Activated CD4-positive, alpha-beta T cell treated with anti-CD3 and anti-CD28 coated beads, Interleukin-2, amount 10 ng/mL, durations not matched to agents 24 days and 14 days (primary cell): ENCODE measurements at places on chromosomes 11 and 22. TPM values are rescaled to one million over a fixed set of nuclear protein-coding genes. Genes with fewer than 3 reads are reported as not detected.
A peak's percentile ranks its signal among the peaks of the same experiment; 100 is the strongest.

GRCh38 chr22:28750471-28750881 lies 8.6 kb downstream of the HSCB start:
- peaks cover 43% of the 10 kb centered on the region for H3K36me3 ChIP-seq
- H3K27me3 ChIP-seq, result no peaks in the 10 kb centered on the region
- DNase-seq, result no peak
- peaks cover 9% of the 10 kb centered on the region for H3K4me1 ChIP-seq

DNA sequence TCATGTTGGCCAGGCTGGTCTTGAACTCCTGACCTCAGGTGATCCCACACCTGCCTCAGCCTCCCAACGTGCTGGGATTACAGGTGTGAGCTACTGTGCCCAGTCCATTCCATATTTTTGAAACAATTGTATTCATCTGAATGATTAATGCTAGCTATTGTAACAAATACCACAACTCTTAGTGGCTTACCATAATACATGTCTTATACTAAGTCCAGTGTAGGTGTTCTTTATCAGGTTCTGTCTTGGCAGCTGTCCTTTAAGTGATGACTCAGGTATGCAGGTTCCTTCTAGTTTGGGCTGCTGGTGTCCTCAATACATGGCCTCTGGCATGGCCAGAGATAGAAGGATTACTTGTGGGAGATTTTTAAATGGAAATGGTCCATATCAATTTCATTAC lies 39.0 kb downstream of the UVRAG start:
- DNase-seq, result no peak
- H3K27me3 ChIP-seq, result no peaks in the 10 kb centered on the region
- peaks cover 20% of the 10 kb centered on the region for H3K4me1 ChIP-seq
- H3K27ac ChIP-seq, result no peak overlapping the region
- H3K4me3 ChIP-seq, result no peak overlapping the region
- H3K36me3 ChIP-seq, result peaks cover 9% of the 10 kb centered on the region

GRCh38 chr22:42331014-42331413 lies 60.6 kb upstream of the TCF20 start:
- H3K4me3 ChIP-seq, result no peak overlapping the region
- no peak overlapping the region for H3K27ac ChIP-seq
- H3K36me3 ChIP-seq, result no peaks in the 10 kb centered on the region
- no peak for DNase-seq
- peaks cover 2% of the 10 kb centered on the region for H3K27me3 ChIP-seq

The RFPL2 gene
- total RNA-seq, result not detected in 2 replicates

DNA sequence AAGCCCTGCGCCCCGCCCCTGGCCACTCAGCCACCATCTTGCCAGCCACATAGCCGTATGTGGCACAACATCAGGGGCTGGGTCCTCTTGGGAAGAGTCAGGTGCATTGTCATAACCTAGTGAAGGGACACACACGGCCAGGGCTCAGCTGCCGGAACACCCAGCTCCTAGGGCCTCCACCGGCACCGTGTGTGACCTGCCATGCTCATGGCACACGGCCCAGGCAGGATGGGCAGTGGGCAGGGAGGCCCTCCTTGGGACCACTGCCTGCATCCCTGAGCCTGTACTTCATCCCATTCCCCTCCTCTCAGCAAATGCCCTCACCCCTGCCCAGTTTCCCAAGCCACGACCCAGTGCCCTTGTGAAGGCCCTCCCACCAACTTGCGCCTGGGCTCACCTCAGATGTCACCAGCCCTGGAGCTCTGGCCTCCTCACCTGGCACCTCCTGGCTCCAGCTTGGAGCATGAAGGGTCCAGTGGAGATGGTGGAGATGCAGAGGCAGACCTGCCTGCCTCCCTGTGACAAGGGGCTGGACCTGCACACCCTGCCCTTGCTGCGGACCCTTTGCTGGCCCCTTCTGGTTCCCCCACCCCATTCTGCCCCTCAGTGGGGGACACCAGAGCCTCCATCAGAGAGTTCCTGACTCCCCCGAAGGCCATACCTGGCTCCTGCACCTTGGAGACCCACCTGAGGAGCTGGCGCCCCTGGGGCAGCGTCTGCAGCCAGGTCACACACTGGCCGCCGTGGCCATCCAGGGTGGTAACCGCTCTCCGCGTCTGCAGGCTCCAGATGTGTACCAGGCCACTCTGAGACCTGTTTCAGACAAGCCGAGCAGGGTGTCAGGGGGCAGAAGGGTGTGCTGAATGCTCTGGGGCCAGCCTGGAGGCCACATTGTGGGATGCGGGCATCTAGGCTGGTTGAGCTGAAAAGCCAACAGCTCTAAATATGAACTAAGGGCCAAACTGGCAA lies 34.5 kb downstream of the GNB1L start:
- H3K27ac ChIP-seq, result no peak overlapping the region
- DNase-seq, result no peak
- H3K4me1 ChIP-seq, result no peaks in the 10 kb centered on the region
- H3K27me3 ChIP-seq, result no peaks in the 10 kb centered on the region

GRCh38 chr22:48507171-48507570 lies 1320.5 kb downstream of the BRD1 start:
- H3K27me3 ChIP-seq, result no peaks in the 10 kb centered on the region
- H3K4me3 ChIP-seq, result no peak overlapping the region
- H3K36me3 ChIP-seq, result no peaks in the 10 kb centered on the region
- no peaks in the 10 kb centered on the region for H3K4me1 ChIP-seq
- H3K27ac ChIP-seq, result no peak overlapping the region
- no peak for DNase-seq

- no peaks in the 10 kb centered on the region for H3K4me1 ChIP-seq
- DNase-seq, result no peak
- H3K27me3 ChIP-seq, result peaks cover 43% of the 10 kb centered on the region
- H3K27ac ChIP-seq, result no peak overlapping the region
- no peak overlapping the region for H3K4me3 ChIP-seq
Observed at GRCh38 chr11:1548221-1549070, 23.6 kb downstream of the DUSP8 start.

DNA sequence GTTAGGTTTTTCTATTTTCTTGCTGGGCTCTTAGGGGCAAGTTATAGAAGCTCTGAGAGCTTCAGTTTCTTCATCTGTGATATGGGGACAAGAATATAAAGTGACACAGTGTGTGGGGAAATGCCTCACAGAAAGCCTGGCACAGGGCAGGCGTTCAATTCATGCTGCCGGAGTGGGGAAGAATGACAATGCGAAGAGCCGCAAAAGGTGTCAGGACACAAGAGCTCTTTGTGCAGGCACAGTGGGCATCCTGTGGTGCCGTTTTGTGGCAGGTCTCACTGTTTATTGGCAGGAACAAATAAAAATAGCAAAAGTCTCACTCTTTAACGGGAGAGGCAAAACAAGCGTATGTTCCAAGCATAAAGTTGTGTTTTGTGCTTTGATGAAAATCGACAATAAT lies 112.1 kb downstream of the TIMP3 start:
- no peaks in the 10 kb centered on the region for H3K36me3 ChIP-seq
- H3K4me3 ChIP-seq, result no peak overlapping the region
- H3K27ac ChIP-seq, result no peak overlapping the region
- no peak for DNase-seq

DNA sequence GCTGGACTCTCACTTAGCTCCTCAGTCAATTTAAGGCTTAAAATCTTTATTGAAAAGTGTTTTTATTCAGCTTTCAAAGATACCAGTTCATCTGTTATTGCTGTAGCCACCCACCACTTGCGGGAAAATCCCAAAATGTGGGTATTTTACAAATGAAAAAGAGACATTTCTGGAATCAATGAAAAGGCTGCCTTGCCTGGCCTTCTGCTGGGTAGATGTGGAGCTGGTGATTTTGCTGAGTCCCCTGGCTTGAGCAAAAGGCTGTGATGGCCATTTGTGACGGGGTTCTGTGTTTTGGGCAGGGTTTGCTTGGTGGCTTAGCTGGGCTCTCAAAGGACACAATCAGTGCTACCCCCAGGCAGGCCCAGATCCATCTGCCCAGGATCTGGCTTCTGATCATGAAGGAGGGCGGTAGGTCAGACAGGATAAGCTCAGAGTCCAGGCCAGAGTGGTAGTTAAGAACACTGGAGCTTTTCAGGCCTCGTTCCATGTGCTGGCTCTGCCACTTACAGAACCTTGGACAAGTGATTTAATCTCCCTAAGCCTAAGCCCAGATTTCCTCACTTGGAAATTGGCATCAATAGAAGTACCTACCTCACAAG lies 36.1 kb downstream of the UBASH3B start:
- peak overlapping the region; percentile 67 for H3K27ac ChIP-seq
- peaks cover 8% of the 10 kb centered on the region for H3K36me3 ChIP-seq
- H3K4me3 ChIP-seq, result peak overlapping the region; percentile 64
- no peak for DNase-seq

DNA sequence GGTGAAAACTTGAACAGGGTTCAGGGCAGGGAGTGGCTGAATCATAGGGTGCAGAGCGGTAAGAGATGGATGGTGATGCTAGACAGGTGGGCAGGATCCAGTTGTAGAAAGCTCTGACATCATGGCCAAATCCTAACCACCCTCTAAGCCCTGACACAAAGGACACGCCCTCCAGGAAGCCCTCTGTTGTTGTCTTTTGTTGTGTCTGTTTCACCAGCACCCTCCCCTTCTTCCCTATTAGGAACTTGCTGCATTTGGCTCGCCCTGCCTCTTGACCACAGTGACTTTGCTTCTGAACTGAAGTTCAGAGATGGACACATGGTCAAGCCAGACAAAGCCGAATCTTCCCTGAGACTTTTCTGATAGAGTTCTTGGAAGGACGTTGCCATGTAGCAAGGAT lies 14.2 kb upstream of the APOL6 start:
- peaks cover 4% of the 10 kb centered on the region for H3K27me3 ChIP-seq
- no peaks in the 10 kb centered on the region for H3K36me3 ChIP-seq
- peak; percentile 65 for DNase-seq
- H3K27ac ChIP-seq, result no peak overlapping the region
- peaks cover 31% of the 10 kb centered on the region for H3K4me1 ChIP-seq

GRCh38 chr11:8017894-8018483 lies 30.9 kb downstream of the EIF3F start:
- DNase-seq, result no peak
- peaks cover 56% of the 10 kb centered on the region for H3K27me3 ChIP-seq
- peaks cover 11% of the 10 kb centered on the region for H3K4me1 ChIP-seq

GRCh38 chr11:64000026-64000739 lies 13.9 kb downstream of the OTUB1 start:
- H3K27me3 ChIP-seq, result peaks cover 1% of the 10 kb centered on the region
- peak; percentile 94 for DNase-seq
- H3K4me3 ChIP-seq, result peak overlapping the region; percentile 39
- peaks cover 21% of the 10 kb centered on the region for H3K36me3 ChIP-seq
- peaks cover 3% of the 10 kb centered on the region for H3K4me1 ChIP-seq

- H3K27ac ChIP-seq, result no peak overlapping the region
- no peak overlapping the region for H3K4me3 ChIP-seq
- H3K4me1 ChIP-seq, result no peaks in the 10 kb centered on the region
- no peaks in the 10 kb centered on the region for H3K27me3 ChIP-seq
Observed at GRCh38 chr11:106854429-106854828, 163.8 kb downstream of the GUCY1A2 start.

- H3K36me3 ChIP-seq, result no peaks in the 10 kb centered on the region
- H3K4me1 ChIP-seq, result no peaks in the 10 kb centered on the region
- no peak overlapping the region for H3K27ac ChIP-seq
- DNase-seq, result no peak
- H3K27me3 ChIP-seq, result peaks cover 4% of the 10 kb centered on the region
Observed at GRCh38 chr11:11074686-11075335, 217.0 kb upstream of the ZBED5 start.

- no peaks in the 10 kb centered on the region for H3K27me3 ChIP-seq
- H3K4me1 ChIP-seq, result no peaks in the 10 kb centered on the region
- H3K4me3 ChIP-seq, result no peak overlapping the region
- DNase-seq, result no peak
- no peak overlapping the region for H3K27ac ChIP-seq
- H3K36me3 ChIP-seq, result peaks cover 20% of the 10 kb centered on the region
Observed at GRCh38 chr22:44116755-44117684, 63.7 kb upstream of the PARVG start.

The TMEM132A gene
- 2.3 and 3.5 TPM in 2 replicates for total RNA-seq
